ENCODE measurements at places on chromosomes 2 and 18. TPM values are rescaled to one million over a fixed set of nuclear protein-coding genes. Genes with fewer than 3 reads are reported as not detected.

- no peak for DNase-seq
These were observed 17.2 kb downstream of the THOC1 start for GRCh38 chr18:250685-251084.

- DNase-seq, result peak; percentile 81
These were observed 634 bp downstream of the PTPRM start for GRCh38 chr18:7567474-7568425.

Gene WDPCP
- polyA plus RNA-seq, result 1.7 TPM

DNA sequence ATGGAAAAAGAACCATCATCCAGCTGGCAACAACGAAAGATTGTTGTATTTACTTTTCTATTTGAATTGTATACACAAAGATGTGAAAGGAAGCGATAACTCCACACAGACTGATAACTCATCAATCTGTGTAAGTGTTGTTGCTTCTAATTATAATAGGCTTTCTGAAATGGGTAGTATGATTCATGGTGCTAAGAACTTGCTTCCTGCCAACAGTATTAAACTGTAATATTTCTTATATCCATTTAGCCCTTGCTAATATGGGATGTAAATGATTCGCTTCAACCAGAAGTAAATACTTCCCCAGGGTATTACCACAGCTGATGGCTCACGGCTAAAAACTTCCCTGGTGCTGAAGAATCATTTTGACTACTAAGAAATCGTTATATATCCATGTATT is 70.2 kb downstream of the TMEM163 start:
- no peak for DNase-seq

Gene EDAR
- not detected for polyA plus RNA-seq

GRCh38 chr2:97741251-97741650 is 27.9 kb downstream of the ZAP70 start:
- no peak for DNase-seq

DNA sequence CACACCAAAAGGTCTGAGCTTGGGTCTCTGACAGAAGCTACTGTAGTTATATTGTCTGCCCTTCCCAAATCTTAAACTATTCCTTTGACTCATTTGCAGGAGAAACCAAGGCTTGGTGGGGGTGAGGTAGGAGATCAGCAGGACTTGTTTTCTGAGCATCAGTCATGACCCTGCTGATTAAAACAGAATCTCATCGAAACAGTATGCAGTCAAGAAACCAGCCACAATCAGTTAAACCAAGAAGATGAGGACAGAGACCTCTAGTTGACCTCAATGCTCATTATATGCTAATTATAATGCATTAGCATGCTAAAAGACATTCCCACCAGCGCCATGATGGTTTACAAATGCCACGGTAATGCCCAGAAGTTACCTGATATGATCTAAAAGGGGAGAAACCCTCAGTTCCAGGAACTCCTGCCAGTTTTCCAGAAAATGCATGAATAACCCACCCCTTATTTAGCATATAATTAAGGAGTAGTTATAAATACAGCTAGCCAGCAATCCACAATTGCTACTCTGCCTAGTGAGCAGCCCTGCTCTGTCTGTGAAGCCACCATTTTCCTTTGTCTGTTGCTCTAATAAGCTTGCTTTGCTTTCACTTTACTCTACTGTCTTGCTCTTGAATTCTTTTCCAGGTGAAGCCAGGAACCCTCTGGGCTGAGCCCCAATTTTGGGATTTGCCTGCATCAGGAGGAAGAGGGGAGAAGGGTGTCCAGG is 26.7 kb downstream of the DSC3 start:
- DNase-seq, result no peak

Gene AKAIN1
- polyA plus RNA-seq, result 0.34 TPM

DNA sequence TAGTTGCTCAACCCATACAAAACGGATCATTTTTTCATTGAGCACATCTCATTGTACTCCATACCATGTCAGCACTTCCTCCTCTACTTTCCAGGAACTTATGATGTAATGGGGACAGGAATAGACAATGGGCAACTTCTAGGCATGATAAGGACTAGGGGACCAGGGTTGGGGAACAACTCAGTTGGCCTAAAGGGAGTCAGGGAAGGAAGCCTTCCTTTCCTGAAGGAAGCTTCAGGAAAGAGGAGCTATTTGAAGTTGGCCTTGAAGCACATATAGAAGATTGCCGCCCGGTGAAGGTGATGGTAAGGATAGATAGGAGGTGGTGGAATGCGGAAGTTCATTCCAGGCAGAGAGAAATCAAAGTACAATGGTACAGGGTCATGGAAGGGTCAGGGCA is 283.9 kb downstream of the SLC8A1 start:
- DNase-seq, result no peak

- no peak for DNase-seq
These were observed 44.8 kb upstream of the MEIS1 start for GRCh38 chr2:66390152-66390551.

Gene MROH2A
- polyA plus RNA-seq, result not detected

Measured in psoas muscle (tissue), 8 donors.